ENCODE measurements at places on chromosomes 7 and 10. TPM values are rescaled to one million over a fixed set of nuclear protein-coding genes. Genes with fewer than 3 reads are reported as not detected.

GRCh38 chr7:36916619-36917018 is 192.3 kb upstream of the AOAH start:
- H3K27ac ChIP-seq = no peak overlapping the region
- no peak overlapping the region for H3K4me3 ChIP-seq
- H3K27me3 ChIP-seq = no peaks in the 10 kb centered on the region
- H3K36me3 ChIP-seq = no peaks in the 10 kb centered on the region

The ERVW-1 gene
- not detected for total RNA-seq

DNA sequence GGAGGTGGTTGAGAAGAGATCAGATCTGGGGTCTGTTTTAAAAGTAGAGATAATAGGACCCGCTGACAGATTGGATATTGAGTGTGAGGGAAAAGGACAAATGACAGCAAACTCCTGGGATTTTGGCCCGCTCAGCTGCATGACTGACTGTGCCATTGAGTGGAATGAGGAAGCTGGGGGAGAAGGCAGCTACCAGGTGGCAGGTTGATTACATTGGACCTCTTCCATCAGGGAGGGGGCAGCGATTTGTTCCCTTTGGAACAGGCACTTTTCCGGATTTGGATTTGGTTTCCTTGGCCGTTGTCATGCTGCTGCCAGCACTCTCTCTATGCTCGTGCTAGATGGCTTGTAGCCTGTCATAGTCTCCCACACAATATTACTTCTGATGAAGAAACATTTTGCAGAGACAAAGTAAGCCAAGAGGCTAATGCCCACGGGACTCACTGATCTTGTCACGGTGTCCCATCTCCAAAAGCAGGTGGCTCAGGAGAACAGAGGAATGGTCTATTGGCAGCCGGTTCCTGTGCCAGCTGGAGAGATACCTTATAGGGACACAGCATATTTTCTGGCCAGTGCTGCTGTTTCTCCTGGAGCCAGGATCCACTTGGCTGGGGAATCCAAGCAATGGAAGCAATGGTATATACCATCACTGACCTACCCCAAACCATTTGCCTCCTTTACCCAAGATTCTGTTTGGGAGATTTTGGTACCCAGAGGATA is 69.1 kb upstream of the WAC start:
- H3K27ac ChIP-seq = no peak overlapping the region
- no peak overlapping the region for H3K4me3 ChIP-seq
- H3K27me3 ChIP-seq = no peaks in the 10 kb centered on the region
- no peaks in the 10 kb centered on the region for H3K36me3 ChIP-seq
- H3K4me1 ChIP-seq = no peaks in the 10 kb centered on the region

DNA sequence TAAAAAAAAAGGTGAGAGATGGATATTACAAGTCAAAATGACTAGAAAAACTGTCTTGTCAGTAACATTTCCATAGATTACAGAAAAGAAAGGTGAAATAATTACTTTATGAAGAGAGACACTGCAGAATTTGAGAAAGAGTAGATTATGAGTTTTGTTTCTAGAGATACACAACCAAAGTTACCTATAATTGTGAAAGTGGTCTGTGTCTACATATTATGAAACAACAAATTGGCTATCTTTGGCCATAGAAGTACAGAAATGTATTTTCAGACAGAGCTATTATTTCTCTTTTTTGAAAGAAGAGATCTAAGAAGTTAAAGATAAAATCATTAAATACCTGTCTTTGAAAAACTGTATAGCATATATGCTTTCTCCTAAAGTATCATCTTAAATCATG is 30.1 kb downstream of the KCND2 start:
- DNase-seq = no peak
- no peaks in the 10 kb centered on the region for H3K36me3 ChIP-seq
- no peaks in the 10 kb centered on the region for H3K4me1 ChIP-seq
- H3K27ac ChIP-seq = no peak overlapping the region
